ENCODE measurements at places on chromosomes 11 and 22.
A peak's percentile ranks its signal among the peaks of the same experiment; 100 is the strongest.

GRCh38 chr11:72144807-72145565 lies 9.5 kb downstream of the FOLR3 start:
- no peak for DNase-seq

- DNase-seq, result no peak
Observed at GRCh38 chr11:111209543-111210355, 35.8 kb upstream of the POU2AF2 start.

- no peak for DNase-seq
Observed at GRCh38 chr11:3615998-3616397, 25.8 kb downstream of the ART5 start.

DNA sequence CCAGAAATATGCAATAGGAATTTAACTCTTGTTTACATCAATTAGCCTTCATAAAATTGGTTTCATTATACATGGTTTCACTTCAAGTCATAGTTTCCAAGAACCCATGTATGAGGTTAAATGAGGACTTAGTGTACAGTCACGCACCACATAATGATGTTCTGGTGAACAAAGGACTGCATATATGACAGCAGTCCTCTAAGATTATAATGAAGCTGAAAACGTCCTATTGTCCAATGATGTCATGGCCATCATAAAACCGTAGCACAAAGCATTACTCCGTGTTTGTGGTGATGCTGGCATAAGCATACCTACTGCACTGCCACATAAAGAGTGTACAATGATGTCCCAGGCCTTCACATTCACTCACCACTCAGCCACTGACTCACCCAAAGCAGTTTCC lies 31.1 kb downstream of the SMCO4 start:
- DNase-seq, result no peak

- no peak for DNase-seq
Observed at GRCh38 chr11:61833926-61834277, 5.8 kb downstream of the FADS2 start.

DNA sequence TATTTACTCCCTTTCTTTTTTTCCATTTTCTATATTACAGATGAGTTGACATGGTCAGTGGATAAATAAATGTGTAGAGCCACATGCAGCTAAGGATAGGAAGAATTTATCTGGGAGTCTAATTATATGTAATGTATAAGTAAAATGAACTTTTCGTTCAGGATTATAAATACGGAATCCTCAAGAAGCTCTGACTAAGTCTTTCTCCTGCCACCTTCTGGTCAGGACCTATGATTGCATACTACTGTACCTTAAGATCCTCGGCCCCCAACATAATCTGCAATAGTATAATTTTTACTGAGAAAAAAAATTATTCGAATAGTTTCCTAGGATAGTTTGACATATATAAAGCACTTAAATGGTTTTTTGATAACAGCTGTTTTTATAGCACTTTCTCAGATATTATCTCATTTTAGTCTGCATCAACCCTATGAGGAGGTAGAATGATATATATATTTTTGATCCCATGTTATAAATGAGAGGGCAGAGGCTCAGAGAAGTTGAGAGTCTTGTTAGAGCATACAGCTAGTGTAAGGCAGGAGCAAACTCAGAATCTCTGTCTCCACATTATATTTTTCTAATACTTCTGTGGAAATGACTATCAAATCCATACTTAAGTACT lies 36.1 kb downstream of the CCDC90B start:
- peak; percentile 9 for DNase-seq

Data from GF-D8 (cell line).